Subcutaneous preadipocyte (primary cell): ENCODE measurements at places on chromosomes 6 and 20. TPM values are rescaled to one million over a fixed set of nuclear protein-coding genes. Genes with fewer than 3 reads are reported as not detected.

RIN2 gene
- total RNA-seq, result 30.1 and 32.1 TPM in 2 replicates

AIF1 gene
- total RNA-seq, result not detected in 2 replicates

BEND6 gene
- total RNA-seq, result 9.6 and 12.7 TPM in 2 replicates

ZNF831 gene
- not detected in 2 replicates for total RNA-seq
